ENCODE measurements at places on chromosomes 1 and 21.

DNA sequence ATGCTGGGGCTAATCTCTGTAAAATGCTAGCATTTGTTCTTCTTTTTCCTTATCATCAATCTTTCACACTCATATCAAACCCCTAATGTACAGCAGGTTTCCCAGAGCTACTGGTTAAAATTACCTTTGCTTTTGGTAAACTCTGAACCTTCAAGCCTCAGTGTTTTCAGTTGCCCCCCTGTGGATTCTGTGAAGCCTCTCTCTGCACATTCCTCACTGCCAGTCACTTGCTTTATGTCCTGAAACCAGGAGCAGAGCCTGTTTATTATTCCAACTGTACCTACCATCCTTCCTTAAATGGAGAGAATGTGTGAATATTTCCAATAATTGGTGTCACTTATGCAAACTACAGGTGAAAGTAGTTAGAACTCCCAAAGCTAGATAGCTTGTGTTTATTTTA, 134.2 kb downstream of the NEK7 start:
- no peak for DNase-seq

DNA sequence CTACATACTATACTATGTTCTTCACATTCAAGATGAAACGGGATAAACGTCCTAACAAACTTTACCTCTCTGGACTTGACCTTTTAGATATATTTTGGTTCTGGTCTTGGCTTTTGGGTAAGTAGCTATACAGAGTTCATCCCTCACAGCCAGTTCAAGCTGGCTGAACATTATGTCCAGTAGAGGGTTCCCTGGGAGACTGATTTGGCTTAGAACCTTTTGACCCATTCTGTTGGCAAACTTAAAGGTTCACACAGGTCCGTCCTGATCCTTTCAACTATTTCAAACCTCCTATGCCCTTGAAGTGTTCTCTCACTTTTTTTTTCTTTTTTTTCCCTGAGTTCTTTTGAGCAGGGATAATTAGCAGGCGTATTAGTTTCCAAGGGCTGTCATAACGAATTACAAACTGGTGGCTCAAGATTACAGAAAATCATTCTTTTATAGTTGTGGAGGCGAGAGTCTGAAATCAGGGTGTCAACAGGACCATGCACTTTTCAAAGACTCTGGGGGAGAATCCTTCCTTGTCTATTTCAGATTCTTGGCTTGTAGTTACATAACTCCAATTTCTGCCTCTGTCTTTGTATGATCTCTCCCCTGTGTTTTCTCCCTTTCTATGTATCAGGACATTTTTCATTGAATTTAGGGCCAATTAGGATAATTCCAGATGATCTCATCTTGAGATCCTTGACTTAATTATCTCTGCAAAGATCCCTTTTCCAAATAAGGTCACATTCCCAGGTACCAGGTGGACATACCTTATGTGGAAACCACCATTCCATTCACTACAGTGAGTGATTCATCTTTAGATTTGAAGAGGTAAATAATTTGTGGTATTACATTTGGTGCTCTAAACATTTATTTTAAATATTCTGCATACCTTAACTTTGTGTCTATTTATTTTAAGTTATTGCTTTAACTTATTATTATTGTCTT, 257.4 kb upstream of the USP25 start:
- no peak for DNase-seq

DNA sequence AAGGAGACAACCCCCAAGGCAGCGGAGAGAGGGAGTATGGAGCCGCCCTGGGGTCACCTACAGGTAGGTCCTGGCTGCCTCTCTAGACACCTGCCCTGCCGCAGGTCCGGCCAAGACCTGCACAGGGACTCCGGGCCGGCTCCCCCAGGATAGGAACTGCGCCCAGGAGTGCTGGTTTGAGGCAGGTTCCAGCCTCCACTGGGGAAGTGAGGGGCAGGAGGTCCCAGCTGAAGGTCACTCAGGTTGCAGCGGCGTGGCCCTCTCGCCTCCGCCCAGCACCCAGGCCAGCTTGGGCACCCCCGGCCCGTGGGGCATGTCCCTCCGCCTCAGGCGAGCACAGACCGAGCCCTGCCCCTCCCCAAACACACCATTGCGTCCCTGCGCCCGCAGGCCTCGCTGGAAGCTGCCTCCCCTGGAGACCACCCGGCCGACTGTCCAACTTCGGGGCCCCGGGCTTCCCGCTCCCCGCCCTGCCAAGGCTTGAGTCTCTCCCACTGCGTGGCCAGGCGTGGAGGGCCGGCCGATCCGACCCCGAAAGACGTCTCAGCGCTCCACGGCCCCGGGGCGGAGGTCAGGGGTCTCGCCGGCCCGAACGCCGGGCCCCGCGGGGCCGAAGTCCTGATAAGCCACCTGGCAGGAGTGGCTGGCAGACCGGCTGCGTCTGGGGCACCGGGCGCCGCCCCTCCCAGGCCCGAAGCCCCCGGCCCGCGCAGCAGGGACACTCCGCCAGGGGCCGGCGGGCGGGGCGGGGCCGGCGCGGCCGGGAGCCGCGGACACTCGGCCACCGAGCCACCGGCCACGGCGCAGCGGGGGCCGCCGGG, 1.4 kb upstream of the SKI start:
- no peak for DNase-seq

DNA sequence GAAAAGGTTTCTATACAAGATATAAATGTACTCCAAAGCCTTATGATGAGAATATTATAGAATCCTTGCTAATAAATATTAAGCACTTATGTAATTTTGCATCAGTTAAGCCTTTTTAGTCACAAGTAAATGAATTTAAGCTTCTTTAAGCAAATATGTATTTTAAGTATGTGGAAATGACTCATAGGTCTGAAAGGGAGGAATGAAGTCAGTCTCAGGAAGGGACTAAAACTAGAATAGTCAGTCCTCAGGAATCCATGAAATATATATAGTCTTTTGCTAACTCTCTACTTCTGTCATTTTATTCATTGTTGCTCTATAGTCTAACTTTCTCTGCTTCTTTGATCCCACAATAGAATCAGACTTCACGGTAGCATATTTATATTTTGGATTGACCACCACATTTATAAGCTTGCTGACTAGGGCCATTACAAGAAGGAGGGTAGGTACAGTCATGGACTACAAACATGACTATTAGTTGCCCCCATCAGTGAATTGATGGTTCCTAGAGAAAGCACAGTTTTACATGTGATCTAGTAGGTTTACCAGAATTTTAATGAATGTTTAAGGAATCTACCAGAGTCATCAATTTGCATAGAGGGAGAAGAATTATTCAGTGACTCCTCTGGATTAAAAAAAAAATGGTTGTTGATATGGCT, 20.2 kb upstream of the RABGGTB start:
- DNase-seq, result no peak

DNA sequence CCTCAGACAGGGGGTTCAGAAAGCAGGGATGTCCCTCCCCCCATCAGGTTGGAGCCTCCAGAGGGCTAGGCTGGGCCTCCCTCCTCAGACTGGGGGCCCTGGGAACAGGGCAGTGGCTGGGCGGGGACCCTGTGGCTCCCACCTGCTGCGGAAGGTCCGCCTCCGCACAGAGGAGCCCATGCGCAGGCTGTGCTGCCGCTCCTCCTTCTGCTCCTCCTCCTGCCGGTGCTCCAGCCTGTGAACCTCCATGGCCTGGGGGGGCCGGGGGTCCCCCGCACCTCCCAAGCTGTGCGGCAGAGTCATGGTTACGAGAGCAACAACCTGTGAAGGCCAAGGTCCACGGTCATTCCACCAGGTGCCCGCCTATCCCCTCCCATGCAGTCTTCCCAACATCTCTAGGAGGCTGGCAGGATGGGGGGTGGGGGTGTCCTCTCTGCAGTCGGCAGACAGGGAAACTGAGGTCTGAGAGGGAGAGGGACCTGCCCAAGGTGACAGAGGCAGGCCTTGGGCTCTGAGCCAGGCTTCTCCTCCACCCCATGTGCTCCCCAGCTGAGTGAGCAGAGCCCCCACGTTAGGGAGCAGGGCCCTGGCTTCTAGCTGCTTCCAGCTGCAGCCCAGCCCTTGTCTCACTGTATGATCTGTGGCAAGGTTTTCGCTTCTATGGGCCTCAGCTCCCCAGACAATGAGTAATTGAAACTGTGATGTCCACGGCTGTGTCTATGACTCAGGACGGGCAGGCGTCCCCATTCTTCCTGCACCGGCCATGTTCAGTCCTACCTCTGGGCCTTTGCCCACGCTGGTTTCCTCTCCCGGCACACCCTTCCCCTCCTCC, 3.4 kb downstream of the MYOM3 start:
- DNase-seq, result no peak

- no peak for DNase-seq
Observed at GRCh38 chr1:85343612-85344255, 67.3 kb upstream of the BCL10 start.

DNA sequence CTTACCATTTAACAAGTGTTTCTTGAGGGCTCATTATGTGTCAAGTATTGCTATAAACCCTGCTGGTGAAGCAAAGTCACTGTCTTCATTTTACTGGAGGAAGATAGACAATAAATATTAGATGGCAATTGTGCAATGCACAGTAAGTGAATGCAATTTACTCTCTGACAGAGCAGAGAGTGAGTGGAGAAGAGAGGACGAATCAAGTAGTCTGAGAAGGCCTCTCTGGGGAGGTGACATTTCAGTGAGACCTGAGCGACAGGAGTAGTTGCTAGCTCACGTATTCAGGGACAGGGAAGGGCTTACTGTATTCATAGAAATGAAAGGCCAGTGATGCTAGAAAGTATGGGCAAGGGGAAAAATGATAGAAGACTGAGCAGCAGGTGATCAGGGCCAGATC, 1.2 kb upstream of the NMNAT2 start:
- DNase-seq, result no peak

DNA sequence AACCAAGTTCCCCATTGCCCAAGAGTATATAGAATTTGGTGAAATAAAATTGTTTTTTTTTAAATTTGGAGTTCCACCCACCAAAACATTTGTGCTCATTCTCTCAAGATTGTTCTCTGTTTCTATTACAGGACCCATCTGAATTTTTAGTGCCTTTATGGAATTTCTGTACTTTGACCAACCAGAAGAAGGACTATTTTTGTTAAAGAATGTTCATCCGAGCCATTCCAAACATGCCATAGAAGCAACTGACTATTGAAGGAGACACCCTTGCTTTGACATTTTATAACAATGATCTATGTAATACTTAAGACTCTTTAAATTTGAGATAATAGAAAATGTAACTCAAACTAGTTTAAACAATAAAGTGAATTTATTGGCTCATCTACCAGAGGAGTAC, 655.7 kb upstream of the ADAMTS5 start:
- no peak for DNase-seq

DNA sequence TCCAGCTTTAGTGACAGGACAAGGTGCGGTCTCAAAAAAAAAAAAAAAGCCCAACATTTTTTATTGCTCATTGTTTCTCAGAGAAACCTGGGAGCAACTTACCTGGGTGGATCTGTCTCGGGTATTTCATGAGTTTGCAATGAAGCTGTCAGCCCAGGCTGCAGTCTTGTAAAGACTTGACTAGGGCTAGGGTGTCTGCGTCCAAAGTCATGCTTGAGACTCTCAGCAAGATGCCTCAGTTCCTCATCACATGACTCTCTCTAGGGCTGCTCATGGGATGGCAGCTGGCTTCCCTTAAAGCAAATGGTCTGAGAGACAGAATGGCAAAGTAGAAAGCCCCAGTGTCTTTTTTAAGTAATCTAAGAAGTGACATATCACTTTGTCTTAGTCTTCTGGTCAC, 8.1 kb downstream of the GABPA start:
- DNase-seq, result no peak

GRCh38 chr1:208176649-208177048, 67.5 kb downstream of the PLXNA2 start:
- no peak for DNase-seq

DNA sequence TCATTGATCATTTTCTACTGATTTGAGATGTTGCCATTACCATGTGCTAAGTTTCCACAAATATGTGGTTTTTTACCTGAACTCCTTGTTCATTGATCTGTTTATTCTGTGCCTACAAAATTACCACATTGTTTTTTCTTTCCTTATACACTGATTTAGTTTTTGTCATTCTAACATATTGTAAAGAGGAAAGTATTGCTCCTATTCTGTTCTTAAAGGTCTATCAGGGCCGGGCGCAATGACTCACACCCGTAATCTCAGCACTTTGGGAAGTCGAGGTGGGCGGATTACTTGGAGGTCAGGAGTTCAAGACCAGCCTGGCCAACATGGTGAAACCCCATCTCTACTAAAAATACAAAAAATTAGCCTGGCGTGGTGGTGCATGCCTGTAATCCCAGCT, 75.1 kb downstream of the CAMTA1 start:
- DNase-seq, result no peak

- DNase-seq, result peak; percentile 45
Observed at GRCh38 chr1:24186993-24187790, at the start of gene IFNLR1. Gene IFNLR1 (minus strand): TSS chr1:24187289. CDS start chr1:24187248, 41 bp downstream.

DNA sequence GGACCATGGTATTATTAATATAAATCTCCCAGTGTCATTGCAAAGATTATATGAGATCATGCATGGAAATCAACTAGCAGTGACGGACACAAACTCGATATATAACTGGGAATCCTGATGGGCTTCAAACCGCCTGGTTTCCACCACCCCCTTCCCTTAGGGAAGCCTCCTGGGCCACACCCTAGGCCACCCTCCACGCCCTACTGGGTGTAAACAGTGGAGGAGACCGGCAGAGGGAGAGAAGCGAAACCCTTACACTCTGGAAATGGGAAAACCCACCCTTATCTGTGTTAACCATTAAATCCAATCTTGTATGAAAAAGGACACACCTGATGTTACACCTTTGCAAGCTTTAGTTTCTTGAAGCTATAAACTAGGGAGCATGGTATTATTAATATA, 595 bp upstream of the ZNHIT6 start:
- DNase-seq, result no peak

GRCh38 chr1:160711602-160712311, at the start of gene CD48:
Gene CD48 (minus strand): TSS chr1:160711822. CDS start chr1:160711763, 59 bp downstream.
- no peak for DNase-seq

- DNase-seq, result no peak
Observed at GRCh38 chr1:78240755-78241154, 195.0 kb downstream of the GIPC2 start.

DNA sequence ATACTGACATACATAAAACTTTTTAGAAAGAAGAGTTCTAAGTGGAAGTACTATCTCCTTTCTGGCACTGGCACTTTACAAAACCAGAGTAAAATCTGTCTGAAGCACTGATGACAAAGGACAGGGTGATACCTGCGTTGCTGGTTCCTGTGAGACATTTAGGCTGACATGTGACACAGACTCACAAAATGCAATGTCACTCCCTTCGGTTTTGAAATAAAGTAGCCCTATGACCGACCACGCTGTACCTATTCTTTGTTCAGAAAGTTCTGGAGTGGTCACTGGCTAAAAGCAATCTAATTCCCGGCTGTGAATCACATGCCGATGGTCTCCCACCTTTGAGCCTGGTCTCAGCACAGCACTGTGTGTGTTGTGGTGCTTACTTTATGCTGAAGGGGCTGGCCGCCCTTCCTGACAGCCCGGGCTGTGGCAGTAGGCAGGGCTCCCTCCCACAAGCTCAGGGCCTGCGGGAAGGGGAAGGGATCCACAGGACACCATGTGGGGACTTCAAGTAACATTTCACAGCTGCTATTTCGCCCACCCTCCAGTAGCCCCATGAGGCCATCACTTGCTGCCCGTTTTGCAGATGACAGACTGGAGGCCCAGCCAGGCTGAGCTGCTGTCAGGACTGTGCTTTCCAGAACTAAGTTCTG, 48.0 kb downstream of the MRPL37 start:
- DNase-seq, result no peak

Data from stimulated activated CD8-positive, alpha-beta memory T cell treated with anti-CD3 and anti-CD28 coated beads, Interleukin-15, amount 100 ng/mL, for 24 hours (primary cell).